Stimulated activated CD4-positive, alpha-beta T cell treated with anti-CD3 and anti-CD28 coated beads, Interleukin-4, amount 100 ng/mL, for 1 hour (primary cell): ENCODE measurements at places on chromosomes 11 and 22.

DNA sequence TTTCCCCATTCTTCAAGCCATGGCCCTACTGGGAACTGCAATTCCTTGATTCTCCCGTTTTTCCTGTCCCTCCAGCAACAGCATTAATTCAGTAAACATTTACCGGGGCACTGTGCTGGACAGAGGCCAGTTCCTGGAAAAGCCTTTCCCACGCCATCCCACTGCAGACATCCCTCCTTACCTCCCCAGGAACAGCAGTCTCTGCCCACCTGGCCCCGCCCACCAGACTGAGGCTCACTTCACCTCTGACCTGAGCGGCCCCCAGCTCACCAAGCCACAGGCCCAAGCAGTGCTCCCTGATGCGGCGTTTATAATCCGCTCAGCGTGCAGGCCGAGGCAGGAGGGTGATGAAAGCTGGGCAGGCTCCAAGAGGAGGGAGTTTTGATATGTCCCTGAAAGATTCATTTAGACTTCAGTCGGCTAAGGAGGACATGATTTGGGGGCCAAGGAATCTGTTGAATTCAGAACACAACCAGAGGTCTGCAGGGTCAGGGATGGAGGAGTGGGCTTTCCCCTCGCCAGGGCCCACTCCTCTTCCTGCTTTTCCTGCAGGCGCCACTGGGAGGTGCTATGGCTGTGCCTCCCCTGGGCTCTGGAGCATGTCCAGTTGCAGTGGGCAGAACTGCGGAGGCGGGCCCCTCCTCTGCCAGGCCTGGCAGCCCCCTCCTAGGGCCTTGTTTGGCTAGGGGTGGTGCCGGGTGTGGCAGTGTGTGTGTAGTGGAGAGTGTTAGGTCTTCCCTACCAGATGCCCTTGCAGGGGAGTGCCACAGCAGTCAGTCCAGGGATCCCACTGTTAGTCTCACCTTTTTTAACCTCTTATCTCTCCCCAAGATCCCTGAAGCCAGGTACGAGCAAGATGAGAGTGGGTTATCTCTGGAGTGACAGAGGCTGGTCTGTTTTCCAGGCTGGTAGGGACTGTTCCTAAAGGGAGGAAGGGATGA is 1.4 kb upstream of the TAGLN start:
- DNase-seq, result no peak

DNA sequence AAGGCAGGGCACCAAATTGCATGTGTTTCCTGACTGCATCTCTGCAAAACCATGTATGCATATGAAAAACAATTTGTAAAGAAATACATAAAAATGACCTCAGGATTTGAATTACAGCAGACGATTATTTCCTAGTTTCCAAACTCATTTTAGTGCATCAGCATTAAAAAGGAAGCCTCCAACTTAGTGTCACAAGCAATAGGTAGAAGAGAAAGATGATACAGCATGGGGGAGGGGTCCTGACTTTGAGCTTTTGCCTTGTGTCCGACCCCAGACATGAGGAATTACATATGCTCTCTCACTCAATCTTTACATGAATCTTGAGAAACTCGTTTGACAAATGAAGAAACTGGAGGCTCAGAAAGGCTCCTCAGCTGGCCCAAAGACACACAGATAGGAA is 294.6 kb upstream of the NARS2 start:
- DNase-seq, result no peak

GRCh38 chr11:11481371-11481770 is 128.3 kb upstream of the CSNK2A3 start:
- DNase-seq, result no peak

DNA sequence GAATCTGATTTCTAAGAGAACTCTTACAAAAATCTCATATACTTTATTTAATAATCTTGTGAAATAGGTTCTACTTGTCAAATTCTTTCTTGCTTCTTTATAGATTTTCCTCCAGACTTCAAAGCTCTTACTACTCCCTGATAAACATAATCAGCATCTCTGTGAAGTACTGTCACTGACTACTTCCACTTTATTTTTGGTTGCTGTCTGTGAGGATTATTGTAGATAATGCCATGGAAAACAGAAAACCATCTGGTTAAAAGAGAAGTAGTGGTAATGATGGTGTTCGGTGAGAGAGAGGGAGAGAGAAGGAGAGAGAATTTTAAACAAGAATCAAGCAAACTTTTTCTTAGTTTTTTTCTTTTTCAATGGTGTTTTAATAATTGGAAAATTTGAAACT is 152.3 kb downstream of the TMEM135 start:
- no peak for DNase-seq

DNA sequence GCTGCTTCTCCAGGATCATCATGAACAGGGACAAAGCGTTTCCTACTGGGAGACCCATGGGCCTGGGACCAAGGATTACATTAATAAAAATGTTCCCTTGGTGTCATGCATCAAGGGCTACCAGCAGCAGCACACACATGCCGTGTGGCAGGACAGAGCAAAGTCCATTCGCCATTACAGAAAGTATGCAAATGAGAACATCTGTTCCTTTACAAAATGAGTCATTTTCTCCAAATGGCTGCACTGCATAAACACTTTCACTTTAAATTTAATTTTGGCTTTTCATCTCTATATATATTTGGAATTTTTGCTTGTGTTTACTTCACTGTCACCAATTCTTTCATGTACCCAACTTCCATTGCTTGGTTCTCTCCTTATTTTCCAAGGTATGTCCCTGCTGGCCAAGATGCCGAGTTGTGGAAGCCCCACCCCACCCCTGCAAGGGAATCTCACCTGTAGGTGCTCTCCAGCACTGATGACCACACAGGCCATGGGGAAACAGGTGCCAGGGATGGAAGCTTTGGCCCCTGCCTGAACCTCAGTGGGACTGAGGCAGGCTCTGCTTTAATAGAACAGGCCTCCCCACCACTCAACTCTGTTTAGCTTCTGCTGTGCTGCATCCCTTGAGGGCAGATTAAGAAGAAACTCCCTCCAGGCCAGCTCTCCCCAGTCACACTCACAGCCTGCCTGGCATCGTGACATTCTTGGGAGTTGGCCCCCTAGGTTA is 15.6 kb upstream of the GNAZ start:
- no peak for DNase-seq

DNA sequence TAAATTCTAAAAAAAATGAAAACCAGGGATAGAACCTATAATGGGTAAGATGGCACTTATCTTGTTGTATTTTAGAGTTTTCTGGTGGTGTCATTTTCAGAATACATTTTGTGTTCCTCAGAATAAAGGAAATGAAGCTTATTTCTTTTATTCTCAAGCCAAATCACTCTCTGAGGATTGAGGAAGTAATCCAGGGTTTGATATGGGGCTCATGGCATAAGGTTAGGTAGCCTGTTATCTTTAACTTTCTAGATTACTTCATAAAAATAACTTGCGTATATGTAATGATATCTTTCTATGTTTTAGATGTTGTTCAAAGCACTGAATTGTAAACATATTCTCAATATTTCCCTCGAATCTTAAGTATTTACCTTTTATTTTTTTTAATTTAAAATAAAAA is 33.5 kb downstream of the PDE3B start:
- DNase-seq, result no peak

- no peak for DNase-seq
Observed at GRCh38 chr22:44425694-44426045, 72.4 kb downstream of the RTL6 start.

DNA sequence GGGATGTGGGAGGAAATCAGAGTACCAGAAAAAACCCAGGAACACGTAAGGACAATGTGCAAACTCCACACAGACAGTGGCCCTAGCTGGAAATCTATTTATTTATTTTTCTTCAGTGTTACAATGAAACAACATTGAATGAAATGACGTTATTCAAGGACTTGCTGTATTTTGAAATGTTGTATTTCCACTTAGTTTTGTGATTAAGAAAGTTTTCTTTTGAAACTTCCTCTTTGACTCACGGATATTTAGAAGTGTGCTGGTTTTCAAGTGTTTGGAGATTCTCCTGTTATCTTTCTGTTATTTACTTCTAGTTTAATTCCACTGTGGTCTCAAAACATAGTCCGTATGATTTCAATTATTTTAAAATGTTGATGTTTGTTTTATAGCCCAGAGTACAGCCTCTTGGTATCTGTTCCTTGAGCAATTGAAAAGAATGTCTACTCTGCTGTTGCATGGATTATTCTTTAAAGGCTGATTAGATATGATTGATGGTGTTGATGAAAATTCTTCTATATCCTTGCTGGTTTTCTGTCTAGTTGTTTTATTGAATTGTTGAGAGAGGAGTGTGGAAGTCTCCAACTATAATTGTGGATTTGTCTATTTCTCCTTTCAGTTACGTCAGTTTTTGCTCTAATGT is 141.0 kb downstream of the ARHGAP20 start:
- no peak for DNase-seq

- DNase-seq, result no peak
Observed at GRCh38 chr11:130209128-130209932, 49.7 kb downstream of the ST14 start.

- no peak for DNase-seq
Observed at GRCh38 chr22:45804986-45805325, 133.3 kb downstream of the ATXN10 start.

GRCh38 chr11:49424136-49424535 is 215.7 kb upstream of the FOLH1 start:
- DNase-seq, result no peak

DNA sequence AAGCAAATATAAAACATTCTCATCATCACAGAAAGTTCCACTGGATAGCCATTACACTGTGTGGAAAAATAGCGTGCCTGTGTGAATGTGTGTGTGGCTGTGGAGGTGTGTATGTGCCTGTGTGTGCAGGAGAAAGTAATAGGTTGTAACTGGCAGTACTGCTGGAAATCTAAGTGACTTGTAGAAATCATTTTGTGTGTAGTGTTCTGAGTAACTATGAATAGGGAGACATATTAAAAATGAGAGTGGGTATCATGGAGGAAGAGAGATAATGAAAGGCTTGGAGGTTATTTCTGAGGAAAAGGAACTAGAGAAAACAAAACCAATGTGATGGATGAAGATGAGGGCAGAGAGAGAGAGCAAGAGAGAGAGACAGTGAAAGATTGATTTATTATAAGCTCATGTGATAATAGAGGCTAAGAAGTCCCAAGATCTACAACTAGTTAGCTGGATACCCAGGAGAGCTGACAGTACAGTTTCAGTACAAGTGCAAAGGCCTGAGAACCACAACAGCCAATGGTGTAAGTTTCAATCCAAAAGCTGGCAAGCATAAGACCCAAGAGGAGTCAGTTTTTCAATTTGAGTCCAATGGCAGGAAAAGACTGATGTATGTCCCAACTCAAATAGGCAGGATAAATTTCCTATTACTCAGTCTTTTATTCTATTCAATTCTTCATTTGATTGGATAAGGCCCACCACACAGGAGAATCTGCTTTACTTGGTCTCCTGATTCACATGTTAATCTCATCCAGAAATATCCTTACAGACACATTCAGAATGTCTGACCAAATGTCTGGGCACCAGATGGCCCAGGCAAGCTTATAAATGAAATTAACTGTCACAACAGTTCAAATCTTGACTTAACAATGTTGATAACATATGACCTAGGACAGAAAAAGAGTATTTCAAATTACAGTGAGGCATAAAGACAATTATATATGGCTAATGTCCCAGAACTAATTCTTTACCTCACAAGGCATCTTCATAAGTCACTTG is 14.9 kb downstream of the KBTBD3 start:
- no peak for DNase-seq

DNA sequence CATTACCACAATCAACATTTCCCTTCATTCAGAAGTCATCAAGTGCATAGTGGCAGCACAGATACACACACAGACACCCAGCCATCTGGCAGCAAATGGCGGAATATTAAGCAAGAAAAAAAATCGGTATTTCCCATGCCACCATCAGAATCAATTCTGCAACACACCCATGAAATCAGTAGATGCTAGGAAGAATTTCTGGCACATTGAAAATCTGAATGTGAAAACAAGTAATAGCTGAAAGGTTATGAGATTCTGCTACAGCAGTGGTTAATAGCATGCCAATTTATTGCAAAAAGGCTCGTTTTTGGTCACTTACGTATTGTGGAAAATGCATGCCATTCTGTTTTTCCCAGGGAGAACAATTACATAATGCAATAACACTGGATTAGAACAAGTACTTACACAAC is 91.1 kb downstream of the PICALM start:
- no peak for DNase-seq

DNA sequence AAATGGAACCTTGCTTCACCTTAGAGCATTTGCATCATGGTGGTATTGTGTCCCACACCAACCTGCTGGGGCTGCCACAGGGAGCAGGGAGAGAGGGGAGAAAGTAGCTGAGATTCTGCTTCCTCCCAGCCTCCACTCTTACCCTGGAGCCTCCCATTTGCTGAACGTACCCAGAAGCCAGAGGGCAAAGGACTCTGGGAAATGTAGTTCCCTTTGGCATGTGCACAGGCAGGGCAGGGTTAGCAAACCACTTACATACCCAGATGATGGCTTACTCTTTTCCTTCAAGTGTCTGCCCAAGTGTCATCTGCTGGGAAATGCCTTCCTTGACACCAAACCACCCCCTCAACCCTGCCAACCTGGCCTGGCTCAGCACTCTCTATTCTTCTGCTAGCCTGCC is 16.9 kb downstream of the SMIM38 start:
- DNase-seq, result no peak

- DNase-seq, result no peak
Observed at GRCh38 chr11:124518989-124519451, 24.4 kb downstream of the OR8B12 start.

DNA sequence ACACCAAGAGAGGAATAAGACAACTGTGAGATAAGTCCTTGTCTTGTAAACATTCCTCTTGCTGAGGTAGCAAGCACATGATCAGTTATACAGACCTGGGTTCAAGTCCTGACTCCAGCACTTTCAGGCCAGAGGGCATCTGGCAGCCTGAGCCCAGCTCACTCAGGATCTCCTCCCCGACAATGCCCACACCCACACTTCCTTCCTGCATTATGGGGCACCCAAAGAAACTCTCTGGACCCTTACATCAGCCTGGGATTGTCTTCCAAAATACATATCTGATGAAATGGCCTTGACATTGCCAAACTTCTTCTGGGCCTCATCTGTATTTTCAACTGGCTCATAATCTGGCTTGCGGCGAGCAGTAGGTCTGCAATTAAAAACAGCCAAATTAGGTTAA is 48.6 kb downstream of the ARFGAP3 start:
- no peak for DNase-seq
